ENCODE measurements at places on chromosomes 6 and 20. TPM values are rescaled to one million over a fixed set of nuclear protein-coding genes. Genes with fewer than 3 reads are reported as not detected.

DNA sequence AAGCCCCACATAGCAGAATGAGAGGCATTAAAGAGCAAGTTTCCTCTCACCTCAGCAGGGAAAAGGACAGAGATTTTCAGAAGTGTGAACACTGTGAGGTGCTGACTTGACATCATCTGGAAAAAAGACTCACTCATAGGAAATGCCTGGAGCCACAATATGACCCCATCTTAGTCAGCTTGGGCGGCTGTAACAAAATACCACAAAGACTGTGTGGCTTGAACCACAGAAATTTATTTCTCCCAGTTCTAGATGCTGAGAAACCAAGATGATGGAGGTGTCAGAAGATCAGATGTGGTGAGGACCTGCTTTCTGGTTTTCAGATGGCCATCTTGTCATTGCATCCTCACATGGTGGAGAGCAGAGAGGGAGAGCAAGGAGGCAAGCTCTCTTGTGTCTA is 253.1 kb downstream of the ADGB start:
- no peak for DNase-seq
- H3K4me1 ChIP-seq: no peaks in the 10 kb centered on the region
- no peak overlapping the region for H3K4me3 ChIP-seq
- H3K27ac ChIP-seq: no peak overlapping the region
- H3K36me3 ChIP-seq: no peaks in the 10 kb centered on the region
- H3K27me3 ChIP-seq: no peaks in the 10 kb centered on the region

The BEND3 gene
- 0.76 TPM for polyA plus RNA-seq

DNA sequence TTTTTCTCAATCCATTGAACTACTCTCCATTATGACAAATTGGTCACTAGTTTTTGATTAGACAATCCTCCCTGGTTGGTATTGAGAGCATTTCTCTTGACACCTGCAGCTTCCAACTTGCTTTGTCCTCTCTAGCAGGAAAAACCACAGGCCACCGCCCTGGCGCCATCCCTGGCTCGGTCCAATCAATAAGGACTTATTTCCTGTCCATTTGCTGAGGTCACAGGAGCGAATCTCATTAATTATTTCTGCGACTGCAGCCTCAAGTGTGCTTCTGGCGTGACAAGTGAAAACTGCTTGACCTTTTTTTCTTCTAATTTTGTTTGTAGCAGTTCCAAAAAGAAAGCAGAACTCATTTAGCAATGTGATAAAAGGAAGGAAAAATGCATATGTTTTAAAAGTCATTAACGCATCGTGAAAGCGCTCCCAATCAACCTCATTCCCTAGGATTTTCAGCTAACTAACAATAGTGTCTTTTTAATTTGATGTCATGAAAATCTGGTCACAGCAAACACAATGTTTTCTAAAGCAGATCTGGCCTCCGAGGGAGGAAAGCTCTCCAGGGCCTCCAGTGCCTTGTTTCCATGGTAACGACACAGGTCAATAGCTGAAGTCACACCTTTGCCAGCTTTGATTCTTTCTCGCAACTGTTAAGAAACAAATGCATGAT is 39.0 kb upstream of the BEND3 start:
- H3K4me3 ChIP-seq: no peak overlapping the region
- peaks cover 25% of the 10 kb centered on the region for H3K4me1 ChIP-seq
- H3K36me3 ChIP-seq: no peaks in the 10 kb centered on the region
- DNase-seq: no peak

The CLPSL1 gene
- polyA plus RNA-seq: not detected

DNA sequence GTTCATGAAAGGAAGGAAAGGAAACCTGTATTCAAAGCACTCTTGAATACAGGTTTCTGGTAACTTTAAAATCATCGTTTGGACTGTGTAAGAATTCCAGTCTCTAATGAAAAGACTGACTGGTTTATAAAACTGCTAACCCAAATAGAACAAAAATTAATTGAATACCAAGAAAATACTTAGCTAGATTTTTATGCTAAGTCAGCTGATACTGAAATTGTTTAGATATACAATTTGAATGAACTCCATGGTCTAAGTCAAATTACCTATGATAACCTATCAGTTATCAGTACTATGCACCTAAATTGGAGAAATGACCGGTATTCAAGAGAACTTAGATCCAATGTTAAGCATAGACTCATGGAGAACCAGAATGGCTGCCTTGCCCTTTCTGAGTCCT is 338.3 kb downstream of the RNF144B start:
- no peaks in the 10 kb centered on the region for H3K27me3 ChIP-seq
- H3K36me3 ChIP-seq: no peaks in the 10 kb centered on the region
- no peak for DNase-seq

DNA sequence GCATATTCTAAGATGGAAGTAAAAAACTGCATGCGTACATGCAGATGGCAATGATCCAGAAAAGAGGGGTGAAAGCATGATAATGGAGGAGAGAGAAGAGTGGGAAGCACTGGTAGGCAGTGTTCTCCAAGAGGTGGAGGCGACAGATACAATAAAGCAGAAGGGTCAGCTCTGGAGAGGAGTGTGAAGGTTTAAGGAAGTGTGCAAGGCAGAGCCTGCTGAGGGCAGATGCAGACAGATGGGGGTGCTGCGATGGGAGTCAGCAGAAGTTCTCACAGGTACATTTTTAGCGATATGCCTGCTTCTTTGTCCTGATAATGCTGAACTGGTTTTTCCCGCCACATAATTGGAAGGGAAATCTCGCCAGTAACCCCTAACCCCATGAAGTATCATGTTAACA is 81.1 kb upstream of the C6orf118 start:
- no peaks in the 10 kb centered on the region for H3K36me3 ChIP-seq
- no peak for DNase-seq
- no peaks in the 10 kb centered on the region for H3K4me1 ChIP-seq
- H3K27me3 ChIP-seq: no peaks in the 10 kb centered on the region

DNA sequence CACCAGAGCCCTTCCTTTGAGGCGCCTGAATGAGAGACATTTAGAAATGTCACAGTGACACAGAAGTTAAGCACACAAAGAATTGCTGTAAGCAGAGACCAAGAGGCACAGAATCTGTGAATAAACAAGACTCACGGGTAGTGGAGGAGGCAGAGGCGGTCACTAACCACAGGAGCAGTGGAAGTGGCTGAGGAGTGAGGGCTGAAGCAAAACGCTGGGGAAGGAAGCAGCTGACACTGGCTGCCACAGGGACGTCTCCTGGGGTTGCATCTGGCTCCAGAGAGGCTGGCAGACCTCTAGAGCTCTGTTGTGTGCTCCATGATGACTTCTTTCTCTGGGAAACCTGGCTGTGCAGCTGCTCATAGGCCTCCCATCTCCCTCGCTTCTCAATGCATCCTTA is 65.0 kb upstream of the SLC2A12 start:
- no peaks in the 10 kb centered on the region for H3K27me3 ChIP-seq
- H3K4me3 ChIP-seq: no peak overlapping the region
- H3K27ac ChIP-seq: no peak overlapping the region
- no peak for DNase-seq
- no peaks in the 10 kb centered on the region for H3K36me3 ChIP-seq

- DNase-seq: no peak
- H3K27me3 ChIP-seq: no peaks in the 10 kb centered on the region
- H3K36me3 ChIP-seq: no peaks in the 10 kb centered on the region
- H3K4me3 ChIP-seq: no peak overlapping the region
These were observed 65.1 kb upstream of the TOP1 start for GRCh38 chr20:40963505-40963845.

GRCh38 chr6:6622501-6622900 is 34.0 kb downstream of the LY86 start:
- no peak overlapping the region for H3K4me3 ChIP-seq
- H3K27ac ChIP-seq: no peak overlapping the region
- DNase-seq: no peak
- H3K4me1 ChIP-seq: no peaks in the 10 kb centered on the region
- no peaks in the 10 kb centered on the region for H3K36me3 ChIP-seq
